T-helper 2 cell (primary cell): ENCODE measurements at places on chromosomes 5 and 9.

GRCh38 chr5:18968966-18969365, 1019.0 kb downstream of the CDH18 start:
- DNase-seq = no peak

DNA sequence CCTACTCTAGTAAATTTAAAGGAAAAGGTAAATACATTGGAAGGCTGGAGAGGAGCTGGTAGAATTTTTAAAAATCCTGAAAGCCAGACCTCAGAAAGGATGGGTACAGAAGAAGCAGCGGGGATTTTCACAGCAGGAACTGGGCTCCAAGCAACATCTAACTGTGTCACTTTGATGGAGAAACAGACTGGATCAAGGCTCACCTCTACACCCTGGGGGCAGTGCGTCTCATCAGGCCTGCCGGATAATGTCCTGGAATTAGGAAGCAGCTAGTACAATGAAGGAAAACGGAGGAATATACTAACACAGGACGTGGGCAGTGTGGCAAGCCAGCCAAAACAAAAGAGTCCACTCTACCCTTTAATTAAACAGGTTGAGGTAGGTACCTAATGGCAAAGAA, 463.6 kb downstream of the TAF11L14 start:
- no peak for DNase-seq

DNA sequence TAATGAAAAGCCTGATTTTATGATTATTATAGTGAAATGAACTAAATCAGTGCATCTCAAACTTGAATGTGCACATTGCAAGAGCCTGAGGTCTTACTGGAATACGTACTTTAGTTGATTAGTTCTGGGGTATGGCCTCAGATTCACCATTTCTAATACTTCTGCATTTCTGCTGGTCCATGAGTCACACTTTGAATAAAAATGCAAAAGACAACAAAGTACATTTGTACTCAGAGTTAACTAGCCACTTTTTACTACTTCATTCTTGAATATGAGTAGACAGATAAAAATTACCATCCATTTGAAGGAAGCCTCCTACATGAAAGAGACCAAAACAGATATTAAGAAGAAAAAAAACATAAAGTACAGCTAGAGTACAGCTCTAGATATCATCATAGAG, 27.1 kb upstream of the PRR16 start:
- no peak for DNase-seq

DNA sequence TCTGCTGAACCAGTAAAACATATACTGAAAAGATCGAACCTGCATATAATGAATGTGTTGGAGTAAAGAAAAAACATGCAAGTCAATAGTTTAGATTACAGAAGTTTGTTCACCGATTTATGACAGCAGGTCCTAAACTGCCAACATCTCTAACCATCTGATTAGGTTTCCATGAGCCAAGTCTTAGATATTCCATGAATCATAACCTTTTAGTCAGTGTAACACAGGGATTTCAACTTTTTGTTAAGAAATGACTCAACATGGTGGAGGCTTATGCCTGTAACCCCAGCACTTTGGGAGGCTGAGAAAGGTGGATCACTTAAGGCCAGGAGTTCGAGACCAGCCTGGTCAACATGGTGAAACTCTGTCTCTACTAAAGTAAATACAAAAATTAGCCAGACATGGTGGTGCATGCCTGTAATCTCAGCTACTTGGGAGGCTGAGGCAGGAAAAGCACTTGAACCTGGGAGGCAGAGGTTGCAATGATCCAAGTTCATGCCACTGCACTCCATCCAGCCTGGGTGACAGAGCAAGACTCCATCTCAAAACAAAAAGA, 38.7 kb downstream of the APC start:
- no peak for DNase-seq

- no peak for DNase-seq
Measured at GRCh38 chr5:126969548-126969947, 60.8 kb downstream of the MARCHF3 start.

GRCh38 chr9:18390393-18390792, 83.6 kb upstream of the ADAMTSL1 start:
- no peak for DNase-seq

DNA sequence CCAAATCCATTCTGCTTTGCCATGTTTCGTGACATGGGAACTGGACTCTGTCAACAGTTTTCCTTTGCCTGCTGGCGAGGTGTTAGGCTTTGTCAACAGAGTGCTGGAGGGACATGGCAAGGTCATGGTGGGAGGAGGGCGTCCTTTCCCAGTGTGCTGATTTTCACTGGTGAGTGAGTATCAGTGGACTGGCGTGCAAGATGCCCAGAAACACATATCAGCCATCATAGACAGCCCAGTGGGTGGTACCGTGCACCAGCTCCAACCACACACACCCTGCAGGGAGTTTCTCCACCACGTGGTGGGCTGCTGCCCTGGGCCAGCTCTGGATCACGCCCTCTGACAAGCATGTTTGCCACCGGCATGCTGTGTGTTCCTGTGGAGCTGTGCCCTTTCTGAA, 50.0 kb upstream of the ABL1 start:
- DNase-seq = no peak

DNA sequence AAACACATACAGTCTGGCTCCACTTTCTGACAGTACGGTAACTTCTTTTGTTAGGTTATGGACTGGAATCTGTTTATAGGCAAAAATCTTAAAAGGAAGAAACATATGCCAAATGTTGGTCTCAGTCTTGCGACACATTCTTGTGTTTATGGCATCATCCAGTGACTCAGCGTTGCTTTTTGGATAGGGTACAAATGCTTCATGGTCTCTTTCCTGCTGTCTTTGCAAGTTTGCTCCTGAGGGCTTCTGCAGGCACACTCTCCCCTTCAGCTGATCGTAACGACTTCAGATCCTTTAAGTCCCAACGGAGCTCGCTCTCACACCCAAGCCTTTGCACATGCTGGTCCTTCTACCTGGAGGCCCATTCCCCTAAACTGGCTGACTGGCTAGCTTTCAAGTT, 23.6 kb upstream of the TNFSF8 start:
- no peak for DNase-seq

- DNase-seq = no peak
Measured at GRCh38 chr5:32027717-32028458, 146.2 kb downstream of the GOLPH3 start.

GRCh38 chr5:73625944-73626811, at the start of gene ARHGEF28:
Gene ARHGEF28, plus strand, starts transcription at chr5:73626196. Its CDS starts 58,656 bp downstream, at chr5:73684852.
- DNase-seq = peak; percentile 39

GRCh38 chr5:115309751-115310370, 13.4 kb upstream of the CCDC112 start:
- peak; percentile 35 for DNase-seq

DNA sequence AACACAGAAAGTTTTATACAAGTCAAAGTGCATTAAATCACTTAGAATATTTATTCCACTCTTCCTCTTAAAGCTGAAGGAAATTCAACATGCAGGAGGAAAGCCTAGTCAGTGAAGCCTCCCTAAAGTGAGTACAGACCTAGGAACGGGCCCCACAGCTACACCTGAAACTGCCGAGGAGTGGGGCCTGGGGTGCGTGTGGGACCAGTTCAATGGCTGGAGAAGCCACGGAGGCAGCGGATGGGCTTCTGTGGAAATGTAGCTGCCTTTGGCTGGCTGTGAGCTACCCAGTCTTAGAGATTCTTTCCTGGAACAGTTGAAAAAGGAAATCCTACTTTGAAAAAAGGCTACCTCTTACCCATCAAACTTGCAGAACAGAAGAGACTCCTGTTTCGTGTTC, 16.6 kb downstream of the ARPC5L start:
- DNase-seq = no peak

DNA sequence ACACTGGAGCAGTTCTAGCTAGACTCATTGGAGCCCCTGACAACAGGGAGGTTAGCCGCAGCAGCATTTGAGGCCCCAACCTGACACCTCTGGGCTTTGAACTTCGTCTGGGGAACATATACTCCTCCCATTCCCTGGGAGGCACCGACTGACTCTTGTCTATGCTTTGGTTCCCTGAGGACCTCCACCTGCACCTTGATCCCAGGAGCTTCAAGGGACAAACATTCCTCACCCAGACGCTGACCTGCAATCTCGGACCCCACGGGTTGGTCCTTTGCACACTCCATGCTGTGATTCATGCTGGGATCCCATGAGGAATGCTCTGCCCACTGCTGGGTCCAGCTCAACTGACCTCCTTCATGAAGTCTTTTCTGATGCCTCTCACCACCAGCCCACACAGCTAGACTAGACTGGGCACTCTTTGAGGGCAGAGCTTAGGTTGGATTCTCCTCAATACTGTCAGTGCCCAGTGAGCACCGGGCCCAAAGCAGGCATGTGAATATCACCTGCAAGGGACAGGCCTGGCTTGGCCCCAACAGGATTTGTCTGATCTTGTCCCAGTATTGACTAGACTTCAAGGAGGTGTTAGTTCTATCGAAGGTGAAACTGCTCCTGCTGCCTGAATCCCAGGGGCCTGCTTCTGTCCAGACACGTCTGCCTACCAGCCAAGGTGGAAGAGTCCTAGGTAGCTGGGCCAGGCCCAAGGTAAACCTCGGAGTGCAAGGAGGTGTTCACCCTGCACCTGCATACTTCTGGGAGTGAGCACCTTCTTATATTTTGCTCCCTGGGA, 51.8 kb upstream of the ZBTB43 start:
- DNase-seq = no peak

DNA sequence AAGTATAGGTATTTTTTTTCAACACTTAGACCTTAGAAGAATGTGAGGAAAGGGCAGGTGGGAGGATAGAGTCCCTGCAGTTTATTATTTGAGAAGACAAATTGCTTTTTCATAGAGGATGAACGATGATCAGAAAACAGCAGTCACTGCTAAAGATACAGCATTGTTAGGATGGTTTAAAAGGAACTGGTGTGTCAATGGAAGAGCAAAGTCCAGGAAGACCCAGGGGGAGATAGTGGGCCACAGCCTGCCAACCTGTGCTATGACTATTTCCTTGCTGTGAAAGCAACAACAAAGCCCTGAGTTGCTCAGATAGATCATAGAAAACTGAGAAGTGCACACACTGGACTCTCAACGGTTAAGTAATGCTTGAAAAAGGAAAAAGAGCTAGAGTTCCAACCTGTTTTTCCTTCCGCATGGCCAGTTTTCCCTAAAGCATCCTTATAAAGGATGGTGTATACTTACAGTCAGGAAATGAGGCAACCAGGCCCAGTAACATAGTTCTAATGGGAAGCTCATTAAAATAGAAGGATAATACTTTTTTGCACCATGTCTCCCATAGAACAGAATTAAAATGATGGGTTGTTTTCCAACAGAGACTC, 153.8 kb downstream of the CEMIP2 start:
- no peak for DNase-seq

- DNase-seq = no peak
Measured at GRCh38 chr5:86929123-86929766, 311.5 kb downstream of the COX7C start.

DNA sequence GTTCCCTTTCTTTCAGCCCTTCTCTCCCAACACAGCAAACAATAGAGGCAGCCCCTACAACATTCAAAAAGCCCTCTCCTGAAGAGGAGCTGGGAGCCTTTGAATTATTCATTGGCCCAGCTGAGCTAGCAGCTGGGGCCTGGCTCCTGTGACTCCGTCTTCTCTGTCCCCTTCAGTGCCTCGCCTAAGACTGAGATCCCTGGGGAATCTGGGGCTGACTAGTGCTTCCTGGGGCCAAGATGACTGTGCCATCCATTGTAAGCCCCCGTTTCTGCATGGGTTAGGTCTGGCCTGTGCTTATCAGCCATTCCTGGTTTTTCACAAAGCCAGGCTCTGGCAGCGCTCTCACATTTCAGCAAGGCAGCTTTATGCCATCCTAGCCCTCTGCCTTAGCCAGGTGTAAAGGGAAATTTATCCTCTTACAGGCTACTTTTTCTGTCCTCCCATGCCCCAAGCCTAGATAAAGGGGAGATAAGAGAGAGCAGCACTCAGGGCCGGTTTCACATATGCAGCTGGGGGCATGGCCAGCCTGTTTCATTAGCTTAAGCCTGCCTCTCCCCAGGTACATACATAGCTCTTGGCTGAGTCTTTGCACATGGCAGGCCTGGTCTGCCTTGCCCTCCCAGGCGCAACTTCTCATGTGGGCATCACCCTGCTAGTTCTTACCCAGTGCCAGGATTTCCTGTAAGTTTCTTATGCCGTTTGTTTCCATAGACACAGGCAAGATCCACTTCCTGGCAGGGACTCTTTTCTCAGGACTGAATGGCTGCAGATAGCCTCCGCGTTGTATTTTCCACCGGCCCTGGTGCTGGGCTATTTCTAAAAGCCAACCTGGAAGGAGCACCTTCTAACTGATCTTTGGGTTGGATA, 15.8 kb downstream of the PTPA start:
- DNase-seq = no peak

DNA sequence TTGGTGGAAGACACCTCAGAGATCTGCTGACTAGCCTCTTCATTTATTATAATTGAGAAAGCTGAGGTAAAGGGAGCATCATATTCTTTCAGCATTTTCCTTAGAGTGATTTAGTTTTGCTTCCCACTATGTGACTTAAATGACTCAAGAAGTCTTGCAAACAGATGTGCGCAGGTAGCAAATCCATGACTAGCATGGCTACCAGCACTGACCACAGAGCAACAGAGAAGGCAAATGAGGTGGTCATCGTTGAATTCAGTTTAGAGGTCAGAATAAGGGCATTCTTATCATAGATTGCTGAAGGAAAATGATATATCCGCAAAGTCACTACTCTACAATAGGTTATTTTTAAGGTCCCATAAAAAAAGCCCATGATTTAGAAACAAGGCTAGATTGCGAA, 162.2 kb downstream of the PIK3R1 start:
- DNase-seq = no peak

- DNase-seq = no peak
Measured at GRCh38 chr9:121944711-121945191, 148.4 kb downstream of the TTLL11 start.

DNA sequence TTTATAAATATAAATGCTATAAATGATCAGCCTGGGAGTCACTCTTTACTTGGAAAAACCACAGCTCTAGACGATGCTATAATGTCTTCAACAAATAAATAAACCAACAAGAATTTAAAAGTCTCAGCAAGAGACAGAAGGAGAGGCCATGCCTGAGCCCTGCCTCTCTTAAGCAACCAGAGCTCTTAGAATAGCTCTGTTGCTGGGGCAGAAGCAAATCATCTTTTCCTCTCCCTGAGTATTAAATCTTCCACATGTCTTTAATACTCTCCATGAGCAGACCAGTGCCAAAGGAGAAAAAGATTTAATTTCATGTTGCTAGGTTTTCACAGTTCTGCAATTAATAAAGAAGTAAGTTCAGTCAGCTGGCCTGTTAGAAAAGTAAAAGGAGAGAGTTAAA, 408.0 kb upstream of the SLC30A5 start:
- DNase-seq = no peak

DNA sequence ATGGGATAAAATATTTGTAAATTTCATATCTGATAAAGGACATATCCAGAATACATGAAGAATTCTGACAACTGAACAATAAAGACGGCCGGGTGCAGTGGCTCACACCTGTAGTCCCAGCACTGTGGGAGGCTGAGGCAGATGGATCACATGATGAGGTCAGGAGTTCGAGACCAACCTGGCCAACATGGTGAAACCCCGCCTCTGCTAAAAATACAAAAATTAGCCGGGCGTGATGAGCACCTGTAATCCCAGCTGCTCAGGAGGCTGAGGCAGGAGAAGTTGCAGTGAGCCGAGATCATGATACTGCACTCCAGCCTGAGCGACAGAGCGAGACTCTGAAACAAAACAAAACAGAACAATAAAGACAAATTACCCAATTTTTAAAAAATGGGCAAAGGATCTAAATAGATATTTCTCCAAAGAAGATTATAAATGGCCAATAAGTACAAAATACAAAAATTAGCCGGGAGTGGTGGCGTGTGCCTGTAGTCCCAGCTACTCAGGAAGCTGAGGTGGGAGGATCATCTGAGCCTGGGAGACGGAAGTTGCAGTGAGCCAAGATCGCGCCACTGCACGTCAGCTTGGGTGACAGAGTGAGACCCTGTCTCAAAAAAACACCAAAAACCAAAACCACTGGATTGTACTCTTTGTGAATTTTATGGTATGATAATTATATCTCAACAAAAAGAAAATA, 9.6 kb upstream of the NSD1 start:
- no peak for DNase-seq
